DMS 273 treated with DMSO at 0.1 percent for 48 hours (cell line): ENCODE measurements at places on chromosomes 6 and 20.

DNA sequence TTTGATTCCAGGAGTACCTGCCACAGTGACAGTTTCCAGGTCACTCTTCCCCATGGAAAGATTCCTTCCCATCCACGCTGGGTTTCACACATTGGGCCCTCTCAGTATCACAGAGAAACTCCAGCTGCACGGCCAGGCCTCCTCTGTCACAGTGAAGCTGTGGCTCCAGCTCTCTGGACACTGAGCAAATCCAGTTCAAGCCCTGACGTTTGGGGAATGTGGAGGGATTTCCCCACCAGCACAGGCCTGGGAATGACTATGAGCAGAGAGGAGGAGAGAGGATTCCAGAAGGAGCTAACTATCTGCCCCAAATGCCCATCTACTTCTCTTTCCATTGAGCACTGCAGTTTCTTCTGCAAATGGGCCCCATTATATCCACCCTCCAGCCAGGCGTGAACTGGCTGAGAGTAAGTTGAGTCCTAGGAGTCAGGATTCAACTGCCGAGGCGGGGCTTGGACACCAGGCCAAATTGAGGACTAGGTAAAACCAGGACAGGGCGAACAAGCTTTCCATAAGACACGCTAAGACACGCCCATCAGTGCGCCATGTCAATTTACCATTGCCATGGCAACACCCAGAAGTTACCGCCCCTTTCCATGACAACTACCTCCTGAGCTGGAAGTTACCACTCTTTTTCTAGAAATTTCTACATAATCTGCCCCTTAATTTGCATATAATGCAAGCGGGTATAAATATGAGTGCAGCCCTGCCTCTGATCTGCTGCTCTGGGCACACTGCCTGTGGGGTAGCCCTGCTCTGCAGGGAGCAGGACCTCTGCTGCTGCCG is 9.2 kb upstream of the BNIP5 start:
- no peak for DNase-seq

DNA sequence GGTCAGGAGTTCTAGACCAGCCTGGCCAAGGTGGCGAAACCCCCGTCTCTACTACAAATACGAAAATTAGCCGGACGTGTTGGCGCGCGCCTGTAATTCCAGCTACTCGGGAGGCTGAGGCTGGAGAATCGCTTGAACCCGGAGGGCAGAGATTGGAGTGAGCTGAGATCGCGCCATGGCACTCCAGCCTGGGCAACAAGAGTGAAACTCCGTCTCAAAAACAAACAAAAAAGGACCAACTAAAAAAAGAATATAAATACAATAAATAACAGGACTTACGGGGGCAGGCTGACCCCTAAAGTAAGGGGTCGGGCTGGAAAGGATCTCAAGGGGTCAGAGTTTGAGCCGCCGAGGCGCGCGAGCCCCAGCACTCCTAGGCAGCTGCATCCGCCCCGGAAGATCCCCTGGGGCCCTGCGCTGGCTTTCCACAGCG is 509 bp upstream of the TPD52L2 start:
- no peak for DNase-seq

GRCh38 chr6:88848870-88849269 is 114.5 kb downstream of the RNGTT start:
- no peak for DNase-seq

GRCh38 chr6:156109713-156110112 is 654.1 kb upstream of the NOX3 start:
- DNase-seq = no peak

- DNase-seq = no peak
Observed at GRCh38 chr6:155881826-155882526, 426.3 kb upstream of the NOX3 start.

DNA sequence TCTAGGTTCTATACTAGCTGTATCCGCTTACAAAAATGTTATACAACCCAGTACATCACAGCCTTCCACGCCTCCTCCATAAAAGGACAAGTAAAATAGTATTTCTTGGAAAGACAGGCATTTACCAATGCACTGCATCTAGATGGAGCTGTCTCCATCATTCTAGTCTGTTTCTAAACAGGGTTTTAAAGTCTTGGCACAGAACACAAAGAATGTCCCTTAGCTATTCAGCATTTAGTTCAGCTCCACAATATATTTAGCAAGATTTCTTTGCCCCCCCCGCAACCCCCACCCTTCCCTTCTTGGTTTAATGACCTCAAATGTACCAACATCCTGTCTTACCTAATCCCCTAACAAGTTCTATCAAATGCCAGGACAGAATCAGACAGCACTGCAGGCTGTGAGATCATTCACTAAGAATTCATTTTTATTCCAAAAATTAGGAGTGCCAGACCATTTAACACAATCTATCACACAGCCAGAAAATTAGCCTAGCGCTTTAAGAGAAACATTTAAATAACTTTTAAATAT is 198.6 kb downstream of the BACH2 start:
- no peak for DNase-seq

GRCh38 chr20:62190639-62191411 is 8.0 kb downstream of the MTG2 start:
- no peak for DNase-seq

DNA sequence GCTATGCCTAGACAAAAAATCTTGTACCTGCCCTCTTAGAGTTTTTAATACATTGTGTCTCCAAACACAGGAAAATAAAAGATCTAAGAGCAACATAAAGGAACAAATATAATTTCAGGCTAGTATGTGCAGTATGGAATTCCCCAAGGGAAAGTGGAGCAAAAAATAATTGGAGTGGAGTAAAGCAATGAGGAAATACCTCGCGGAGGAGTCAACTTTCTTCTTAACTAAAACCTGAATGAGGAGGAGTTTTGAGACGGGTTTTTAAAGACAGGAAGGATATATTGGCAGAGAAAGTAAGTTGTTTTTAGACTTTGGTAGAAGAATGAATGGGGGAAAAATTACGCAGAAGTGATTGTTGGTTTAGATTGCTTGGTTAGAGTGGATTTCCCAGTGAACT is 14.0 kb downstream of the HIVEP1 start:
- DNase-seq = no peak

DNA sequence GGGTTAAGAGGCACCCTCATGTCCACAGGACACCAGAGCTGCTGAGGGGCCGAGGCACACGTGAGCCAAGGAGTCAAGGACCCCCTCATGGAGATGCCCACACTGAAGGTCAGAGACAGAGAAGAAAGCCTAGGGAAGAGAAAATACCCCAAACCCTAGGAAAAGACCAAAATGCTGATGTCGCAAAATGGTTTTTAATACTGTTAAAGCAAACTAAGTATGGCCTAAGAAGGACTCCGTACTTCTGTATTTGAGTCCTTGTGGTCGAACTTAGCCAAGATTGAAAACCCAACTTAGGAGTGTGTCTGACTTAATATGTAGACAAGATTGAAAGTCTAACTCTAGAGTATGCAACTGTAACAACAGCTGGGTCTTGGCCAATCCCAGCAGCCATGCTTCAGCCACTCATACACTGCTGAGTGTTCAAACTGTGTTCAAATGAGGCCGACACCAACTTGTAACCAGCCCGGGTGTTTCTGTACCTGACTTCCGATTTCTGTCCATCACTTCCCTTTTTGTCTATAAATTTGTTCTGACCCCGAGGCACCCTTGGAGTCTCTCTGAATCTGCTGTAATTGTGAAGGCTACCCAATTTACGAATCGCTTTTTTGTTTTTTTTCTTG is 92.6 kb upstream of the AGPAT4 start:
- no peak for DNase-seq

- DNase-seq = no peak
Observed at GRCh38 chr6:73586416-73586974, 65.7 kb upstream of the EEF1A1 start.

GRCh38 chr20:32556312-32557184 is 28.6 kb downstream of the NOL4L start:
- DNase-seq = no peak
